ENCODE measurements at places on chromosomes 3 and 15.

- no peak for DNase-seq
These were observed 97.1 kb upstream of the ICE2 start for GRCh38 chr15:60576044-60576443.

- DNase-seq = no peak
These were observed 4.0 kb downstream of the PLA2G4D start for GRCh38 chr15:42090370-42090769.

- DNase-seq = no peak
These were observed 24.5 kb upstream of the ARNT2 start for GRCh38 chr15:80379693-80380092.

DNA sequence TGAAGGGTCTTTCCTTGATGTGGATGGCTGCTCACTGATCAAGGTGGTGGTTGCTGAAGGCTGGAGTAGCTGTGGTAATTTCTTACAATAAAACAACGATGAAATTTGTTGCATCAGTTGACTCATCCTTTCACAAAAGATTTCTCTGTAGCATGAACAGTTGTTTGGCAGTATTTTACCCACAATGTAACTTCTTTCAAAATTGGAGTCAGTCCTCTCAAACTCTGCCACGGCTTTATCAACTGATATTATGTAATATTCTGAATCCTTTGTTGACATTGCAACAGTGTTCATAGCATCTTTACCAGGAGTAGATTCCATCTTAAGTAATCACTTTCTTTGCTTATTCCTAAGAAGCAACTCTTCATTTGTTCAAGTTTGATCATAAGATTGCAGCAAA, 252.6 kb downstream of the UBE2E2 start:
- no peak for DNase-seq

- no peak for DNase-seq
These were observed 53.7 kb downstream of the NKIRAS1 start for GRCh38 chr3:23863060-23863459.

- DNase-seq = no peak
These were observed 200.5 kb downstream of the THRB start for GRCh38 chr3:24294150-24294549.

GRCh38 chr3:61422945-61423673, 138.3 kb upstream of the PTPRG start:
- DNase-seq = no peak
